ENCODE measurements at places on chromosomes 7 and 10.

DNA sequence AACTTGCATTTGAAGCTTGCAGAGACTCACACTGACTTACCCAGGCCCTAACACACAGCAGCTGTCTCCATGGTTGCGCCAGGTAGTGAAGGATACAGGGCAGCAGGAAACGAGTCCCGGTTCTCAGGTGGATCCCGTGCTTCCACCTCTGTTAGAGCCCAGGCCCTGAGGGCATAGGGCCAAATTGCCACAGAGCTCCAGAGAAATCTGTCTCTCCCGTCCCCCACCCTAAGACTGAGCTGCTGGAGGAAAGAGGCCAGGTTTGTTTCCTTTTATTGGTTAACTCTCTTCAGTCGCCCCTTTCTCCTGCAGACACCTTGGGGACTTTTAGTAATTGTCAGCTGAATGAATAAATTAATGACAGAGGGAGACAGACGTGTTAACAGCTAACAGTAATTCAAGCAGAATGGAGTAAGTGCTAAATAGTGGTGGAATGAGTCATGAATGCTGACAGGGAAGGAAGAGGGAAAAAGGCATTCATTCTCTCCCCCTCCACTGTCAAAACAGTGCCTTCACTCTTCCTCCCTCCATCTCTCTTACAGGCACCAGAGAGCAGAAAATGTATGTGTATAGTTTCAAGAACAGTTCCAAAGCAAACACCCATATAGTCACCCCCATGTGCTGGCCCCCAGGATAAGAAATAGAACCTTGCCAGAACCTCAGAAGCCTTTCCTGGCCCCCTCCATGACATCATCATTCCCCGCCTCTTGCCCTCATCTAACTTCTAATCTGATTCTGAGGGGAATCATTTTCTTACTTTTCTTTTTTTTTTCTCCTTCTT lies 16.8 kb upstream of the DLG5 start:
- H3K27ac ChIP-seq = peak overlapping the region; percentile 92
- no peak overlapping the region for H3K4me3 ChIP-seq
- H3K27me3 ChIP-seq = no peaks in the 10 kb centered on the region
- peaks cover 23% of the 10 kb centered on the region for H3K4me1 ChIP-seq
- DNase-seq = peak; percentile 91

DNA sequence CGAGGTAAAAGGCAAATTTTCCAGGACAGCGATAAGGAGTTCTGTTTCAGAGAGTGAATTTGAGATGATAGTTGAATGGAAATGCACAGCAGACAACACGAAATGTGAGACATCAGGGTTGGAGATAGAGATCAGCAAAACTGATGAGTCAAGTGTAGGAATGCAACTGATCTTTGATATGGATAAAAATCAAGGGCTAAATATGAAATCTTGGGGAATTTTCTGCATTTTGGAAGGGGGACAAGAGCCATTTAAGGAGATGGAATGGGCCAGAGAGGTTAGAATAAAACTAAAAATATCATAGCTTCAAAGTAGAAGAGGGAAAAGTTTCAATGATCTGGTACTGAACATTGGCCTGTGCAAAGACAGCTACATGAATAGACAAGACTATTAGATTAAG lies 11.5 kb downstream of the CISD1 start:
- no peaks in the 10 kb centered on the region for H3K4me1 ChIP-seq
- H3K27me3 ChIP-seq = no peaks in the 10 kb centered on the region
- H3K4me3 ChIP-seq = no peak overlapping the region
- H3K36me3 ChIP-seq = no peaks in the 10 kb centered on the region
- H3K27ac ChIP-seq = no peak overlapping the region

- H3K27ac ChIP-seq = no peak overlapping the region
- H3K27me3 ChIP-seq = no peaks in the 10 kb centered on the region
- peaks cover 2% of the 10 kb centered on the region for H3K4me1 ChIP-seq
- DNase-seq = no peak
- peak overlapping the region; percentile 45 for H3K4me3 ChIP-seq
Measured at GRCh38 chr10:33073641-33074415, 115.8 kb upstream of the ITGB1 start.

- no peak overlapping the region for H3K27ac ChIP-seq
- DNase-seq = no peak
- no peaks in the 10 kb centered on the region for H3K27me3 ChIP-seq
- H3K36me3 ChIP-seq = peaks cover 36% of the 10 kb centered on the region
- H3K4me1 ChIP-seq = no peaks in the 10 kb centered on the region
Measured at GRCh38 chr7:7175075-7175695, 7.2 kb upstream of the C1GALT1 start.

- H3K4me1 ChIP-seq = peaks cover 6% of the 10 kb centered on the region
- H3K4me3 ChIP-seq = no peak overlapping the region
- DNase-seq = no peak
- no peak overlapping the region for H3K27ac ChIP-seq
Measured at GRCh38 chr10:78581133-78581694, 487.6 kb upstream of the ZMIZ1 start.

GRCh38 chr10:71835671-71836595 lies 15.1 kb downstream of the PSAP start:
- H3K4me1 ChIP-seq = peaks cover 47% of the 10 kb centered on the region
- DNase-seq = peak; percentile 76
- no peaks in the 10 kb centered on the region for H3K27me3 ChIP-seq
- peaks cover 41% of the 10 kb centered on the region for H3K36me3 ChIP-seq
- H3K4me3 ChIP-seq = no peak overlapping the region

DNA sequence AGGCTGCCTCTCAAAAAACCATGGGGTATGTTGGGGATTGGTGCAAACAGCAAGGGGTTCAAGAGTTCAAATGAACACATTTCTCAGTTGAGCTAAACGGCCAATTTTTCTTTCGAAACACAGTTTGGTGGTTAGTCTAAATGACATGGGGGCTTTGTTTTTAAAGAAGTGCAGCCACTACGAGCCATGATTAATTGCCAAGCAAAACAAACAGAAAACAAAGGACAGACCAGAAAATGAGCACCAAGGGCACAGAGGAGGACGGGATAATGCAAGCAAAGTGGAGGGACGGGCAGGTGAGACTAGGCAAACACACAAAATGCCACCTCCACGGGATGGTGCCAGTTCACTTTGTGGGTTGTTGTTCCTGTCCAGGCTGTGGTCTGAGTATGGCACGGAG lies 64.5 kb upstream of the PDLIM1 start:
- H3K27ac ChIP-seq = no peak overlapping the region
- H3K27me3 ChIP-seq = no peaks in the 10 kb centered on the region
- H3K4me3 ChIP-seq = no peak overlapping the region

DNA sequence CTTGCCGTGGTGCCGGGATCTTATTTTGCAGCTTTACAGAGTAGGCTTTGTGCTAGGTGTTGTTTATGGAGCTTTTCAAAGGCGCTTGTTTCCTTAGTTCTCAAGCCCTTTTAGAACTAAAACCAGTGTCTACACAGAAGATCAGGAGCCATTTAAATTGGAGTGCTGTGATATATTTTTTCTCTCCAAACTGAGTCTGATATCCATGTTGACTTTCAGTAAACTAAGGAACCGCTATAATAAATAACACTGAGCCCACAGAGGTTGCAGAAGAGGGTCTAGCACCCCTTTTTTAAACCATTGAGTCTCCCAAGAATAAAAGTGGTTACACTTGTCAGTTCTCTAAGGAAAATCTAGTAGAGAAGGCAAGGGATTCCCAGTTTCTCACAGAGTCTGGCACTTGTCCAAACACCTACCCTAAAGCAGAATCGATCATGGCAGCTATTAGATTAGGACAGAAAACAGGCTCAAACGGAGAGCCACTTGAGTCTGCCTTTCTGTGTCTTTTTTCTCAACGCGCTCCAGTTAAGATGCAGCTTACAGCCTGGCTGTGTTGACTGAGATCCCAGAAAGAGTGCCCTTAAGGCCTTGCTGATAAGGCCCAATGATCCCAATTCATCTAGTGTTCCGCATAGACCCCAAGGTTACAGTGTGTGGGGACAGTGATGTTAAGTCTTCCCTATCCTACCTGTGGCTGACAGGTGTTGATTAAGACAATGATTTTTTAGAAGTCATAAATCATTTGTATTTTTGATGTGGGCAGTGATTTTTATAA lies 804 bp downstream of the TMEM106B start:
- H3K27ac ChIP-seq = peak overlapping the region; percentile 65
- peak overlapping the region; percentile 91 for H3K4me3 ChIP-seq
- no peaks in the 10 kb centered on the region for H3K4me1 ChIP-seq

- H3K36me3 ChIP-seq = no peaks in the 10 kb centered on the region
- H3K27me3 ChIP-seq = no peaks in the 10 kb centered on the region
- no peak overlapping the region for H3K27ac ChIP-seq
- DNase-seq = no peak
- H3K4me1 ChIP-seq = no peaks in the 10 kb centered on the region
Measured at GRCh38 chr7:48466713-48467112, 295.5 kb downstream of the ABCA13 start.
